ENCODE measurements at places on chromosomes 12 and 14. TPM values are rescaled to one million over a fixed set of nuclear protein-coding genes. Genes with fewer than 3 reads are reported as not detected.
A peak's percentile ranks its signal among the peaks of the same experiment; 100 is the strongest.

DNA sequence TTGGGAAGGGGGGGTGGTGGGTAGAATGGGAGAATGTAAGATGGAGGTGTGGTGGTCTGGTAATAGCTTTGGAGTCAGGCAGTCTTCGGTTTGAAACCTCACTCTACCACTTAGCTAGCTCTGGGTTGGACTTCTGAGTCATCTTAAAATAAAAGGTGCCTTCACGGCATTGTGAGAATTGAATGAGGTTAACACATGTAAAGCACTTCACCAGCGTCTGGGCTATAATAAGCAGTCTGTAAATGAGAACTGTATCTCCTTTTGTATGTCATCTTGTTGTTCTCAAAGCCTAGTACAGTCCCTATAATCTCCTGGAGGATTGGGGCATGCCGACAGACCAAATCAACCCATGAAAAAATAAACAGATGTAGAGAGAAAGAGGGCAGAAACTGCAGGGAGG is 11.2 kb downstream of the C2CD5 start:
- no peak for ATAC-seq

- peak; percentile 38 for ATAC-seq
Observed at GRCh38 chr14:78005325-78005724, 164.8 kb upstream of the NRXN3 start.

GRCh38 chr14:21192875-21193535 is 37.1 kb upstream of the OR5AU1 start:
- ATAC-seq: no peak

GRCh38 chr12:127245009-127245408 is 1022.0 kb upstream of the TMEM132C start:
- ATAC-seq: no peak

GRCh38 chr12:100995201-100995600 is 200.6 kb downstream of the ANO4 start:
- ATAC-seq: peak; percentile 39

DNA sequence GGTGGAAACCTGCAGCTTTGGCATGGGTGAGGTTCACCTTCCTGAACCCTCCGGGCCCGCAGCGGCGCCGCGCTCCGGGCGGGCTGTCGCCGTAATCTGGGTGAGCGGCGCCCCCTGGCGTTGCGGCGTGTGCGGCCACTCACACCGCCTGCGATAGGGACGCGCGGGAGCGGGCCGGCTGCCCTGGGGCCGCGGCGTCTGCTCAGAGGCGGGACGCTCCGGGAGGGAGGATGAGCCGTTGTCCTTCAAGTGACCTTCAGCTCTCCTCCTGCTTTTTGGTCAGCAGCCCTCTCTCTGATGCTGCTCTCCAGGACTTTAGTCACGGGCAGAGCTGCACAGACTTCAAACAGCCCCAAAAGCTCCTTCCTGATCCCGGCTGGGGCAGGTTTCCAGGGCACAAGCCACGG is 211.7 kb upstream of the FKBP4 start:
- ATAC-seq: peak; percentile 84

Gene KLHL33
- total RNA-seq: 0.04 TPM

Gene OR6C2
- total RNA-seq: not detected

Gene ZNF891
- total RNA-seq: 2.4 TPM

GRCh38 chr12:88435334-88436076 is 144.8 kb downstream of the KITLG start:
- no peak for ATAC-seq

Gene PTPRB
- total RNA-seq: not detected

GRCh38 chr12:28955491-28955890 is 193.6 kb upstream of the FAR2 start:
- no peak for ATAC-seq

Gene SLC38A2
- total RNA-seq: 206 TPM

DNA sequence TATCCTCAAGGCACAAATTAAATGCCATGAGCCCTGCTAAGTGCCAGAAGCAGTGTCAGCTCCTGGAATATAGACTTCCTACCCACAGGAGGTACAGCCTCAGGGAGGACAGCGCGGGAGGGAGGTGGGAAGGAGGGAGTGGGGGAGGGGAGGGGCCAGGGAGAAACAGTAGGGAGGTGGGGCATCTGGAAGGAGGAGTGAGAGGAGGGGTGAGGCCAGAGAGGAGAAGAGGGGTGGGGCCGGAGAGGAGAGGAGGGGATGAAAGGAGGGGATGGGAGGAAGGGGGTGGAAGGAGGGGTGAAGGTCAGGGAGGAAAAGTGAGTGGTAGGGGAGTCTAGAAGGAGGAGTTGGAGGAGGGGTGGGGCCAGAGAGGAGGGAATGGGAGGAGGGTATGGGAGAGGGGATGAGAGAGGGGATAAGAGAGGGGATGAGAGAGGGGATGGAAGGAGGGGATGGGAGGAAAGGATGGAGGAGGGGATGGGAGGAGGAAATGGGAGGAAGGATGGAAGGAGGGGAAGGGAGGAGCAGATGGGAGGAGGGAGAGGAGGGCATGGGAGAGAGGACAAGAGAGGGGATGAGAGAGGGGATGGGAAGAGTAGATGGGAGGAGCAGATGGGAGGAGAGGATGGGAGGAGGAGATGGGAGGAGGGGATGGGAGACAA is 9.2 kb upstream of the CCDC197 start:
- ATAC-seq: no peak

DNA sequence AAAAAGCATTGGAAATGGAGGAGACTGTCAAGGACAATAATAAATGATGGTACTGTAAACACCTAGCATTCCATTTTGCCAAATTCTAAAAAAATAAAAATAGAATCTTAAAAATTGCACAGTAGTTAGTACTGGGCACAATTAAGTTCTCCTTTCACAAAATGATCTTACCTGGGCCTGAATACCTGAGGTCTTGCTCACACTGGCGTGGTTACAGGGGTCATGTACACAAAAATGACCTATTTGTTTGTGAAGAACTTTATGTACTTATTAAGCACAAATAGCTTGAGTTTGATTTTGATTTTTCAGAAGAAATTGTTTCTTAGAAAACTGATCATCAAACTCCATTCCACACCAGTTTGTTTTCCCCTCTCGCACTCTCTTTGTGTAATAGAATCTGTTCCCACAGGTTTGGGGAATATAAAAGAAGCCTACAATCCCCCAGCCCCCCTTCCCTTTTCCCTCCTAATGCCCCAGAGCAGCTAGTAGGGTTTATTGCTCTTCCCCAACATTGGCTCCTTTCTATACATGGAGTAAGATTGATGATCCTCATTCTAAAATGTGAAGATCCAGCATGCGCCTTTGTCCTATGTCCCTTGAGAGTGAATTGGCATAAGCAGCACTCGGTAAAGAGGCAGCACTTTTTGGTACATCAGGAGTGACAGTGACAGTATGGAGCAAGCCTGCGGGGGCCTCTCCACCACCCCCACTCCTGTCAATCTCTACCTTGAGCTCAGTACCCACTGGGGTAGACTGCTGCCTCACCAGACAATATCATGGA is 204.3 kb downstream of the ASCL1 start:
- ATAC-seq: no peak

DNA sequence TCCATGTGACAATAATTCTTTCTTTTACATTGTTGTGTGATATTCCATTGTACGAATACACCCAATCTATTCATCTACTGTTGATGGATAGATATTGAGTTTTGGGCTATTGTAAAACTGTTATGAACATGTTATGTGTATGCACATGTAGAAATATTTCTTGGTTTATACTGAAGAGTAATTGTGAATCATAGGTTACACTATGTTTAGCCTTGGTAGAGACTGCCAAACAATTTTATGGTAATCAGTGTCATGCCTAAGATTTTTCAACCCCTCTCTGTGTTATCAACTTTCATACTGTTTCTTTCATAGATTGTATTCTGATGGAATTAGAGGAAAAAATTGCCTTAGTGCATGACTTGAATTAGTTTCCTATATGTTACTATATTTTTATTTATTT is 39.5 kb downstream of the FRMD6 start:
- ATAC-seq: no peak

- no peak for ATAC-seq
Observed at GRCh38 chr14:69904246-69904645, 25.0 kb downstream of the SMOC1 start.

GRCh38 chr12:112184056-112184887 is 58.9 kb downstream of the TRAFD1 start:
- no peak for ATAC-seq

GRCh38 chr12:124482567-124482893 is 84.9 kb downstream of the NCOR2 start:
- no peak for ATAC-seq

DNA sequence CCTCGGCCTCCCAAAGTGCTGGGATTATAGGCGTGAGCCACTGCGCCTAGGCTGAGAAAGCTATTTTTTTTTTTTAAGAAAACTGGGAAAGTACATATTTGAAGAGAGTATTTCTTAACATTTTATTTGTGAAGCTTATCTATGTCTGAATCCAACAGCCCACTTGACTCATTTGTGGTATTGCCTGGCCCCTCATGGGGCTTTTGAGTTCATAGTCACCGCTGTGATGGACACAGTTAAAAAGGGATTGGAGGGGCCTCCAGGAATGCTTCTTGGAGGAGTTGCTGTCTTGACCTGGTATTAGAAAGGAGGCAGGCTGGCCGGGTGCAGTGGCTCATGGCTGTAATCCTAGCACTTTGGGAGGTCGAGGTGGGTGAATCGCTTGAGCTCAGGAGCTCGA is 26.5 kb downstream of the BCL7A start:
- no peak for ATAC-seq

Gene AKAP6
- total RNA-seq: 2.1 TPM

DNA sequence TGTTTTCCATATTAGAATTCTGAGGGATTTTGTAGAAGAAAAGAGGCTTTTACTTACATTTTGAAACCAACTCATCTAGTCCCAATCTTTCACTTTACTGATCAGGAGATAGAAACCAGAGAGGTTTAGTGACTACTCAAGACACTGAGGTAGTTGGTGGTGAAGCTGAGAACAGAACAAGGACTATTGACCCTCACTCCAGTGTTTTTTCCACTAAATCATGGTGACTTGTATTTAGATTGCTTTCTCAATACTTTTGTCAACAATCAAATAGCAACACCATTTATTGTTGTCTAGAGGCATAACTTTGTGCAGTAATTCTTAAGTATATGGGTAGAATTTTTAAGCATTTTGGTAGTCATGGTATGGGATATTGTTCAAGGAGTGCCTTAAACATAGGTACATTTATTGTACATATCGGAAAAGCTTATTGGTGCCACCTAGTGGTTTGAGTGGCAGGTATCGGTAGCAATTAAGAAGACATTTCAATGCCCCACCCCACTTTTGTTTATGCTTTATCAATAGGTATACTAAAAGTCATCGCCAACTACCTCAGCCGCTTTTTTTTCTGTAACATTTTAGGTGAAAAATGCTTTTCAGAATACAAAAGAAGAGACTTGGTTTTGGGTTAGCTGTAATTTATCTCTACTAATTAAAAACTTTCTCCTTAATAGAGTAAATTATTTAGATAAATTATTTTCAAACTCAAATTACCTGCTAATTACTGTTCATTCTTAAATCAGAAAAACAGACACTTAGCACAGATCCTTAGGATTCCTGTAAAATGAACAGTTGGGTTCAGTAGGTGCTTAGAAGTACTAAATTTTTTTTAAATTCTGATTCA is 47.3 kb upstream of the PAWR start:
- peak; percentile 59 for ATAC-seq

DNA sequence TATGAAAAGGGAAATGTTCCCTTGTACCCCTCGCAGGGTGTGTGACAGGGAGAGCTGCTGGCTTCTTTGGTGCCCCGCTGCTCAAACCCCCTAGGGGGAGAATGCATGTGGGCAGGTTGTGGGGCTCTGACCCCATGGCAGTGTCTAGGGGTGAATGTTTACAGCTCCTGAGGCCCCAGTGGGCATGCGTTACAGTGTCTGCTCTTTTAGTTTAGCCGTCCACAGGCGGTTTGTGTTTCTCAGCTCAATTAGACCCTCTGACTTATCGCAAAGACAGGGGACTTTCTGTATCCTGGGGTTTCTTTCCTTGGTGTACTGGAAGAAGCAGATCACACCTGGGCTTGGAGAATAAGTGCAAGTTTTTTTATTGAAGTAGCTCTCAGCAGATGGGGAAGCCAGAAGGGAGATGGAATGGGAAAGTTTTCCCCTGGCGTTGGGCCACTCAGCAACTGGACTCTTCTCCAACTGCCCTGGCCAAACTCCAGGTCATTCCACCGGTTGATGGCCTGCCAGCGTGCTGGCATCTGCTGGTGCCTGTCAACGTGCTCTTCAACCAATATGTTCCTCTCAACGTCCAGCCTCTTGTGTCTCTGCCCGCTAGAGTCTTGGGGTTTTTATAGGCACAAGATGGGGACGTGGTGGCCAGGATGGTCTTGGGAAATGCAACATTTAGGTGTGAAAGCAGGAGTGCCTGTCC is 720.9 kb downstream of the FSCB start:
- ATAC-seq: no peak

GRCh38 chr12:12806784-12807516 is 6.2 kb upstream of the DDX47 start:
- ATAC-seq: no peak

Gene PIWIL1
- not detected for total RNA-seq

GRCh38 chr12:132437943-132438700 is 51.8 kb upstream of the FBRSL1 start:
- ATAC-seq: no peak

Gene ADAMTS20
- not detected for total RNA-seq

GRCh38 chr14:52856139-52856538 is 64.7 kb upstream of the GNPNAT1 start:
- no peak for ATAC-seq

GRCh38 chr12:51855586-51856428 is 7.3 kb upstream of the FIGNL2 start:
- no peak for ATAC-seq

GRCh38 chr12:56161690-56162351 is 3.7 kb downstream of the MYL6 start:
- no peak for ATAC-seq

Gene ZC2HC1C
- 3.7 TPM for total RNA-seq

- ATAC-seq: no peak
Observed at GRCh38 chr12:10252201-10252600, 39.5 kb downstream of the GABARAPL1 start.

Gene MMP17
- 0.32 TPM for total RNA-seq

DNA sequence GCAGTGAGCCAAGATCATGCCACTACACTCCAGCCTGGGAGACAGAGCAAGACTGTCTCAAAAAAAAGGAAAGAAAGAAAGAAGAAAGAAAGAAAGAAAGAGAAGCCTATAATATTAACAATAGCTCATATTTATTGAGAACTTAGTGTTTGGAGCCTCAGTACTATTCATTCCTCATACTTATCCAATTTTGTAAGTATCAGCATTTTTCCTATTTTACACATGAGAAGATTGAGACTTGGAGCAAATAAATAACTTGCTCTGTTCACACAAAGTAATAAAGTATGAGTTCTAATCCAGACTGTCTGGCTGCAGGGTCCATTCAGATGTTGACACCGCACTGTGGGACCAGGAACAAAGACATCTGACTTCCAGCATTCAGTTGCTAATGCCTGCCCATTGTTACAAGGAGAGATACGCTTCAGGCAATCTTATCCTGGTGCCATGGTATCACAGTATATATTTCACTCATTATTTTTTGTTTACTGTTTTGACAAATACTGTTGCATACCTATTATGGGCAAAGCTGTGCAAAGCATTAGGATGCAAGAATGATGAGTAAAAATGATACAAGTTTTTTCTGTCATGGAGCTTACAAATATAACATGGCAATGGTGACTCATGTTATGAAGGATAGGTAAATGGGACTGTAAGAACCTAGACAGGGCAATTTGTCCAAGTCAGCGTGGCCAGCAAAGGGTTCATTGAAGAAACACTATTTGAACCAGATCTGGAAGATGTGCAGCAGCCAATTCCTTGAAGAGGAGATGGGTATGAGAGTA is 21.4 kb upstream of the TMTC2 start:
- peak; percentile 61 for ATAC-seq

Measured in activated T-helper 17 cell treated with anti-CD3 and anti-CD28 coated beads, Interleukin-2, amount 50 U/mL, for 72 hours (primary cell).